ENCODE measurements at places on chromosomes 6 and 20. TPM values are rescaled to one million over a fixed set of nuclear protein-coding genes. Genes with fewer than 3 reads are reported as not detected.
A peak's percentile ranks its signal among the peaks of the same experiment; 100 is the strongest.

DNA sequence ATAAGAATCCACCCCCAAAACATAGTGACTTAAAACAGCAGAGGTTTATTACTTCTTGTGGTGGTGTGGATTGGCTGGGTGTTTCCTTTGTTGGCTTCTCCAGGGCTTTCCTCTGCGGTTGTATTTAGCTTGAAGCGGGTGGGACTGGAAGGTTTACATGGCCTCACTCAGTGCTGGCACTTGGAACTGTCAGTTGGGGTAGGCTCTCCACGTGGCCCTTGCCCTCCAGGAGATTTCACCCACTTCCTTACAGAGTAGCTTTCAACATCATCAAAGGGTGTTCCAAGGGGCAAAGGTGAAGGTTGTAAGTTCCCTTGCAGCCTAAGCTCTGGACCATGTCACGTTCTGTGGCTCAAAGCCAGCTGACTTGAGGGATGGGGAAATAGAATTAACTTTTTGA, 32.5 kb upstream of the NKX2-2 start:
- no peak for DNase-seq

Gene ANGPT4
- 0.27 TPM for total RNA-seq

DNA sequence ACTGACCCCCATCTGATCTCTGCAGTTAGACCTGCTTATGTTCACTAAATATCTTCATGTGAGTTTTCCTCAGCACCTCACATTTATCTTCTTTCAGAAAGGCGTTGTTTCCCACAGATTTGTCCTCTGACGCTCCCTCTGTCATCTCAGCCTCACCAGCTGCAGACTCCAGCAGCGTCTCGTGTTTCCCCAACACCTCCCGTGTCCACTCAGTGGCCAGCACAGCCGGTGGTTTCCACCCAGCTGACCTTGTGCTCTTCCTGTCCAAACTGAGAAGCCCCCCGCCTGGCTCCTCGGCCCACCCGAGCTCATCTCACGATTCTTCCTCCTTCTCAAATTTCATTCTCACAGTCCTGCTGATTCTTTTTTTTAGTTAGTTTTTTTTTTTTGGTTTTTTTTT, 12.5 kb downstream of the ERMARD start:
- DNase-seq = no peak

Gene MAS1
- total RNA-seq = 0.17 TPM

DNA sequence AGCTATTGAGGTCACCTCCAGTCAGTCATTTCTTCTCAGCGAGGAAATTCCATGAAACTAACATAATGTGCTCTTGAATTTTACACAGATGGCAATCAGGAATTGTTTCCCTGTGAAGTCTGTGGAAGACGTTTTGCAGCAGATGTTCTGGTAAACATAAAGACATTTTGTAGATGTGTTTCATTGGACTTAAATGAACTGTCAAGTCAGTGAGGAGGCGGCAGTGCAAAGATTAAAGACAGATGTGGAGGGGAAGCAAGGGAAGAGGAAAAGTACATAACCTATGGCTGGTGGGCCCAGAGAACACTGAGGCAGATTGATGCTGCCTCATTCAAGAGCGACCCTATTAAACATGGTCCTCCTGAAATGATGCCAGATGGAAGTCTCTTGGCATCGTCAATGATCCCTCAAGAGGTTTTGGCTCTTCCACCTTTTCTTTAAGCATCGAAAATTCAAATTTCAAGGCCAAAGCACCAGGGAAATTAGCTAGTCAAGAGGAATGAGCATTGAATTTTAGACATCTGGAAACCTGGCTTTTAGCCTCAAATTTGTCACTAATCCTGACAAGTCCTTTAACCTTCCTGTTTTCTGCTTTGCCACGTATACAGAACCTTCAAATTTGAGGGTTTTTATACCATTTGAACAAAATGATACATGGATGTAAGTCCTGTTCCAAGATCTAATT, 20.1 kb downstream of the ZC2HC1B start:
- DNase-seq = no peak

DNA sequence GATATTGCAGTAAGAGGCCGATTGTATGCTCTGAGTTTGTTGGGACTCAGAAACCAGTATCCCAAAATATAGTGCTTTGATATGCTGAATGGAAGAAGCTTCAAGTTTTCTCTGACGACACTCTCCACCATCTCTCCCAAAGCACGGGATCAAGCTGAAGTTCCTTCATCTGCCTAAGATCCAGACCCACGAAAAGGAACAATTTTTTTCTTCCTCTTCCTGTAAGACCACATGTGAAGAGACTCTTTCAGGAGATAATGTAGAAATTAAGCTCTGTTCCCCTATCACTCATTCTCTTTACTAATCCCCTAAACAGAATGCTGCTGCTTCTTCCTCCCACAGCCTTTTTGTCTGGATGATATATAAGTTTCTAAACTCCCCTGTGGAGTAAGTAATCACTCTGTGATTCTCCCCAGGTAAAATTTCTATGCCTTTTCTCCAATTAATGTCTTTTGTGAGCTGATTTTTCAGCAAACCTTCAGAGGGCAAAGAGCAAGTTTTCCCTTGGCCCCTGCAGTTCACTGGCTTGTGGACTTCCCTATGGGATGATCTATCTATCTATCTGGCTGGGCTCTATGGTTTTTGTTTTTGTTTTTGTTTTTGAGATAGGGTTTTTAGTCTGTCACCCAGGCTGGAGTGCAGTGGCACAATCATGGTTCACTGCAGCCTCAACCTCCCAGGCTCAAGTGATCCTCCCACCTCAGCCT, 13.5 kb upstream of the PNRC1 start:
- no peak for DNase-seq

GRCh38 chr6:111563581-111563980, 42.1 kb downstream of the TRAF3IP2 start:
- no peak for DNase-seq

- DNase-seq = no peak
Measured at GRCh38 chr20:48141660-48142515, 356.6 kb upstream of the SULF2 start.

- no peak for DNase-seq
Measured at GRCh38 chr6:149729824-149730223, 11.9 kb upstream of the LATS1 start.

- no peak for DNase-seq
Measured at GRCh38 chr20:32625996-32626395, 40.9 kb upstream of the NOL4L start.

Gene SPDEF
- total RNA-seq = 738 TPM

DNA sequence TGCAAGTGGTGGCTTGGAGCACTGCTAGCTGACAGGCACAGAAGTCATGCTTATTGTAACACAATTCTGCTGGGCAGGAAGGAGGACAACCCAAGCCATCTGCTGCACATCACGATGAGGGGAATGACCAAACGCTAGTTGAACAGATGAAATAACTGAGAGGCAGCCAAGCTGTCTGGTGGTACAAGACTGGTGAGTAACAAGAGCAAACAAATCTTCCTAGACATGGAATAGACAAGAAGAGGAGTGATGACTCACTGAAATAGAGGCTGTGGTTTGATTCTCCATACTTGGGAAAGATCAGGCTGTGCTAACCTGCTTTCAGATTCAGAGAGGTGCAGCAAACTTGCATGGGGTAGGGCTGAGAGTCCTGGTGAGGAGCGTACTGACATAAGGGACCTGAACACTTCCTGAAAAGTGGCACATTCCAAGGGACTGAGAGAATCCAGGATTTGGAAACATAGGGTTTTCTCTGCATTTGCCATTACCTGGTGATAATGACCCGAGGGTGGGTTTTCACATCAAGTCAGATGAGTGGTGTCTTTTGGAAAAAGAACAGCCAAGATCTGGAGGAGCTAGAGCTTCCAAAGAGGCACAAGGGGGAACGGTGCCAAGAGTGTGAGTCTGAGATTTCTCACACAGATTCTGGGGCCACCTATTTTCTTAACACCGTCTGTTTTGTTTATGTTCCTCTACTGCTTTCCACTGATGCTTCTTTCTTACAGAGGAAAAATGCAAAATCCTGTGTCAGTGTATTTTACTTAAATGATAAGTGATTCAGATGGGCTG, 60.0 kb downstream of the PRL start:
- DNase-seq = no peak

- DNase-seq = no peak
Measured at GRCh38 chr6:93069856-93070255, 349.5 kb downstream of the EPHA7 start.

Gene FOXQ1
- 20.3 TPM for total RNA-seq

DNA sequence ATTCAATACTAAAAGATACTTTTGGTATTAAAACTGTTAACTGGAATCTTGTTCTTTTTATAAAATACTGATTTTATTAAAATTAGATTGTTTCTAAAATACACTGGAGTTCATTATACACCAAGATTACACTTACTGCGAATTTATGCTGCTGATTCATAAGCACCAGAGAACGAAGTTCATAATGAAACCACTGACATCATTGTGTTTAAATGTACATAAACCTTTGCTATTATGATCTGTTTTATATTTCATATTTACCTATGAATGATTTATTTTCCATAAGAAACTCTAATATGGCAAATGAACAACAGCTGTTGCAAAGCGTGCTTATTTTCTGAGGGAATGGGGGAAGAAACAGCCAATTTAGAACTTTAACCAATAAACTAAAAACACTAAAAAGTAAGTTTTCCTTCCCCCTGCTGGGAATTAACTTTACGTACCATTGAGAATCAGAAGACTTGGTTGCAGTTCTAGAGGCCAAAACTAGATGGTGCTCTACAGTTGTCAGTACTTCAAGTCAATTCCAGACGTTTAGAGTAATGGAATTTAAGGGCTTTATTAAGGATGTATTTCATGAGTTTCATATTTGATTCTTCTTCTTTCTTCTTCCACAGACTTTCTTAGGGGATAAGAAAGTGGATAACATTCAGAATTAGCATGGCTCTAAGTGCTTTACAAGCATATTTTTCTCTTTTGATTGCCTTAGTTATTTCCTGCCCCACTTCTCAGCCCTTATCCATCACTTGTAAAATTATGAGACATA, 30.8 kb upstream of the COL19A1 start:
- peak; percentile 16 for DNase-seq

DNA sequence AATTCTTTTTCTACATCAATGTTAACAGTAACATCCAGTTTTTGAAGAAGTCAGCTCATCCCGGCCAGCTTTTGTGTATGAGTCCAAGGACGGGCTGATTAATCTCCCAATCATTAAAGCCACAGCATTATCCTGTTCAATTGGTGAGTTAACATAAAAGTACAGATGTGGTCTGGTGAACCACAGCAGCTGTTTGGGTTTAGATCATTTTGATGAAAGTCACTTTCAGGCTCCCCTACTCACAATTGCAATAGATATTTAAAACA, 69.0 kb upstream of the NFATC2 start:
- DNase-seq = no peak

Gene SERAC1
- total RNA-seq = 6.5 TPM

Gene NKX2-2
- not detected for total RNA-seq
